ENCODE measurements at places on chromosomes 2 and 18.
A peak's percentile ranks its signal among the peaks of the same experiment; 100 is the strongest.

DNA sequence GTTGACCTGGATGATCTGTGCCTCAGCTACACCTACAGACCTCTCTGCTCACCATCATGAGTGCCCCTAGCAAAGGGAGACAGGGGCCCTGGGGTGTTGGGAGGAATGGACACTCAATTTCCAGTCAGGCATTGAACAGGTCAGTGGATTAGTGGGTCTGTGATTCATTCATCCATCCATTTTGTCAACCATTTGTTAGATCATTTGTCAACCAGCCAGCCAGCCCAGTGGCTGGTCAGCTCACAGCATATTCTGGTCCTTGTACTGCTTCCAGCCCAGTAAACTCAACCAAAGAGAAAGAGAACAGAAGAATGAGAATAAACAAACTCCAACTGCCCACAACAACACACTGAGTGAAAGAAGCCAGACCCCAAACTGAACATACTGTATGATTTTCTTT is 4.6 kb upstream of the KLF11 start:
- no peak for DNase-seq

DNA sequence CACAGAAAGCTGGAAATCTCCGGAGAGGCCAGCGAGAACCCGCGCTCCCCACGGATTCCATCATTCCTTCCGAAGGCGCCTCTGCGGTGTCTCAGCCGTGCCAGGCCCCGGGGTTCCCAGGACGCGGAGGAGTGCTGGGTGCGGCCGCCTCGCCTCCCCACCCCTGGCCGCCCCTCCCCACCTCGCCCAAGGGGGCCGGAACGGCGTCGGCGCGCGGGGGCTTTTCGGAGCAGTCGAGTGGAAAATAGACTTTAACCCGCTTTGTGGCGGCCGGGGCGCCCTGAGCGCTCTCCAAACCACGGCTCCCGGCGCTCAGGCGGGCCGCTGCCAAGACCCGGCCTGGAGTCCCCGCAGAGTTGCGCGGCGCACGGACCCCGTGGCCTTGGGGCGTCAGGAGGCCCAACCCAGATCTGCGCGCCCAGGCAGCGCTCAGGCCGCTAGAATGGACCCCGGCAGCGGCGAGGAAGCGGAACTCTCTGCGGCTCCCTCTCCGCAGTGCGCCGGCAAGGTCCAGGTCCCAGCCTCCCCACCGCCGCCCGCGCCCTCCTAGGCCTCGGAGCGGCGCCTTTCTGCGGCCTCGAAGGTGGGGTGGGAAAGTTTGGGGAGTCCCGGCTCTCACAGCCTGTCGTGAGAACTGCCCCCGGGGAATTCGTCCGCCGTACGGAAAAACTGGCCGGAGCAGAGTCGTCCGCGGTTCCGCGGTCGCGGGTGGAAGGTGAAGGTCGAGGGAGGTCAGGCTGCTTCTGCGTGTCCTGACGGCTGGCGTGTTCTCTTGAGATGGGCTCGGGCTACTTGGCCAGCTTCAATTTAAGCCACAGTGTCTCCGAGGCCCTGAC is 1.2 kb upstream of the EMX1 start:
- DNase-seq: no peak

GRCh38 chr18:61340148-61340547 is 6.9 kb downstream of the CDH20 start:
- DNase-seq: no peak

- no peak for DNase-seq
Measured at GRCh38 chr2:13666582-13667414, 950.1 kb downstream of the TRIB2 start.

DNA sequence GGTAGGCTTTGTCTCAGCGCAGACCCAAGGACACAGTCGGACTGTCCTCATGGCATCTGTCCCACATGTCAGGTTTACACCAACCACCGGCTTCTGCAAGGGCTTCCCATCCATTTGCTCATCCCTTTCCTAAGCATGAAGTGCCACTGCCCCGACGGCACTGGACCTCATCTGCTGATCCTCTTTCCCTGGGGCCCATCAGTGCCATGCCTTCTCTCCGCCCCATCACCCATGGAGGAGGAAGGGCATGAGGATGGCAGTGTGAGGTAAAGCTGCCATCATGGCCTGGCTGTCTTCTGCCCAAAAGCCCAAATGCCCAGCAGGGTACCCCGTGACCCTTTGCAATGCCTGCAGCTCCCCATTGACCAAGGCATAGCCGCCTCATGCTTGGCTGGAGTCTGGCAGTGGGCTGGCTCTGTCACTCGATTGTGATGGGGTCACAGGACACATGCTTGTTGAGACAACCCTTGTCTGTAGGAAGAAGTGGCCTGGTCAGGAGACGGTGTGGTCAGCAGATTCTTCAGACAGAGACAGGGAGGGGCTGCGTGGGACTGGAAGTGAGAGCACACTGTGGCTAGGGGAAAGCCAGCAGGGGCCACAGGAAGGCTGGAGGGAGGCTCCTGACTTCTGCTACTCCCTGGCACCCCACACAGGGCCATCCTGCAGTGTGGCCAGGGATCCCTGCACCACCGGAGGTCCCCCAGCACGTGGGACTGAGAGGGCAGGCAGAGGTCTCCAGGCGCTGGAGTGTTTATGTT is 493.7 kb upstream of the HS6ST1 start:
- no peak for DNase-seq

DNA sequence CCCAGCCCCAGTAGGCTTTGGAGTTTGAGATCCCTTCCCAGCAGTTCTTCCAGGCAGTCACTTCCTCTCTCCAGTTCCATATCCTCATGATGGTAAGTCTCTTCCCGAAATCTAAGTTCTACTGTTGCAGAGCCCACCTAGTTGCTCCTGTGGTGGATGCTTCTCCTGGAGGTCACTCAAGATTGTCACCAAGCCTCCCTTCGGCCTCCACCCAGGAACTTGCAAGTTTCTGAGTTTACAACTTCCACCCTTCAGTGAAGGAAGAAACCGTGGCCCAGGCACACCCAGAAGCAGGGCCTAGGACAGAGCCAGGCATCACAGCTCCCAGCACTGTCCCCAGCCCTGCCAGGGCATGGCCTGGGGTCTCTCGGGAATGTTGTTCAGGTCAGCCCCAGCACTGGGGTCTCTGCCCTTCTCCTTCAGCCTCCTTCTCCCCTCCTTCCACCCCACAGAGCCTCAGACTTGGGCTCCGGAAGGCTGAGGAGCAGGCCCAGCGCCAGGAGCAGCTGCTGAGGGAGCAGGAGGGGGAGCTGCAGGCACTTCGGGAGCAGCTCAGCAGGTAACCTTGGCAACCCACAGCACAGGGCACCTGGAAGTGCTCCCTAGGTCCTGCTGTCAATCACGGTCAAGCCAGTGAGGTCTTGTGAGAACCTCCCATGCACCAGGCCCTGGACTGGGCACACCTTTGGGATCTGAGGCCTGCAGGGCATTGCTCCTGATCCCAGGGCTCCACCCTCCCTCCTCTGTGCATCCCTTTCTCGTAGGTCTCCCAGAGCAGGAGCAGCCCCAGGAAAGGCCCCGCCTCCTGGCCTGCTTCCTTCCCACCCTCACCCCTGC is 7.1 kb downstream of the RUFY4 start:
- DNase-seq: no peak

DNA sequence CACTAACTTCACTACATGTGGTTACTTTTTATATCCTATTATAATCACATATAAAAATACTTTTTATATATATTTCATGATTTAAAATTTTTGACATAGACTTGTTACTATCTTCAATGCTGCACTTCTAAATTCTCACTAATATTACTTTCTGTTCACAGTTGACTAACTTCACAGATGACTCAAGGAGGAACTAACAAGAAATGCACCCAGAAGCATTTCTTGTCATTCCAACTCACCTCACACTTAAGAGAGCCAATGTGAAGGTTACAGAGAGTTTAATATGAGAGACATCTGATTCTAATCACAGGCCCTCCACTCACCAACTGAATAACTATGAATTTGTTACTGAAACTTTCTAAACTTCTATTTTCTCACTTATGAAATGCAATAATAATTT is 399.8 kb upstream of the SLC8A1 start:
- DNase-seq: no peak

- no peak for DNase-seq
Measured at GRCh38 chr2:45470531-45470930, 140.5 kb downstream of the SRBD1 start.

- DNase-seq: no peak
Measured at GRCh38 chr18:59707306-59707705, 10.1 kb upstream of the CCBE1 start.

GRCh38 chr2:156625360-156626170 is 189.4 kb downstream of the GPD2 start:
- no peak for DNase-seq

GRCh38 chr2:128607440-128607839 is 288.8 kb upstream of the HS6ST1 start:
- DNase-seq: no peak

- DNase-seq: no peak
Measured at GRCh38 chr2:60839126-60839813, 42.1 kb upstream of the REL start.

DNA sequence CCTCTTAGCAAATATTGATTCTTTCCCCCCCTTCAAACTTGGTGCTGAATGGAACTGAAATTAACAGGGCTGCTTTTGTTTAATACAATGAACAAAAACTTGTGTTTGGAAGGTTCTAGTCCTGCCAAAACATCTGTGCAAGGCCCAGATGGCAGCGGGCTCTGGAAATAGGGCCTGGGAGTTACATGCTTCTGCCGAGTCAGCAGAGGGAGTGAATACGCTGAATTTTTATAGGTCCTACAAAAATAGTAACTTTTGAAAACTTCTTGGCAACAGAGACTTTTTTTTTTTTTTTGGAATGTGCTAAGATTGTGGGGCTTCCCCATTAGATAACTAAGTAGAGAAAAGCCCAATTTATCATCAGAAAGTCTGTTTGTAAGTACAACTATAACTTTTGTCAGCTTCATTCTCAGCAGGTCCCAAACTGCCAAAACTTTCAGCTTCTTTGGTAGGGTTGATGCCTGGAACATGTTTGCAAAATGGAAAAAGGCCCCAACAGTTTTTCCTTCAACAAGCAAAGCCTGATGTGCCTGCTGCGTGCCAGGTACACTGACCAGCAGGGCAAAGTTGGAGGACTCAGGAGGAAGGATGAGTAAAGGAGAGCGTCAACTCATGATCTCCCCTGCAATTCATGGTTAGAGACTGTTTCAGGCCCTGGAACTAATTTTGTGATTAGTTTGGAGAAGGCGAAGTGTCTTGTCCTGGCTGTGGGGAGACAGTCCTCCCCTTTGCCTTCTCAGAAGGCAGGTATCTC is 45.1 kb upstream of the HDAC4 start:
- no peak for DNase-seq

- DNase-seq: no peak
Measured at GRCh38 chr2:144464730-144465129, 55.2 kb downstream of the ZEB2 start.

DNA sequence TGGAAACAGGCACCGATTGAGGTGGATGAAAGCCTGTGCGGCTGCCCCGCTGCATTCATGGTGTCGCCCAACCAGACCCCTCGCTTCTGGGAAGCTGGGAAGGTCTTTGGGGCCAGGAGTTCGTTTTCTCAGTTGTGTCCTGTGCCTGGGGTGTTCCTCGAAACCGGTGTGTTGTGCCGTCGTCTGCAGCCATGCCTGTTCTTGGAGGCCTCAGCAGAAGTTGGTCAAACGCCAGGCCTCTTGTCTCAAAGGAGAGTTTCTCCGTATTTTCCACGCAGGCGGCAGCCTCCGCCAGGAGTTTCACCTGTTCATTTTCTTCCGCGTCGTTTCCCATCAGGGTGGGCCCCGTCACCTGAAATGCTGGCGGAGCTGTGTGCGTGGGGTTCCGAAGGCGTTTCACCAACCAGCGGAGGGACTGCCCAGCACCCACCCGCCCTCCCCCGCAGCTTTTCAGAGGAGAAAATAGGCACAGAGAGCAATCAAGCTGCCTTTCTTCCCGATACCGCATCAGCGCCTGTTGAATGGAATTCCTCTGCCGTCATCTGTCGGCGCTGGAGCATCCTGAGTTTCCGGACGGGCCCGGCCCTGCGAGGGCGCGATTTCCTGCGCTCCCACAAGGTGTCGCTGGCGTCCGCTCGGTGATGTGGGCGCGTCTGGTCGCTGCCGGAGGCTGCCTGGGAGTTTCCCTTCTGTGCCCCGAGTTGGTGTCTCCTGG is 17.0 kb upstream of the NFATC1 start:
- DNase-seq: peak; percentile 77

DNA sequence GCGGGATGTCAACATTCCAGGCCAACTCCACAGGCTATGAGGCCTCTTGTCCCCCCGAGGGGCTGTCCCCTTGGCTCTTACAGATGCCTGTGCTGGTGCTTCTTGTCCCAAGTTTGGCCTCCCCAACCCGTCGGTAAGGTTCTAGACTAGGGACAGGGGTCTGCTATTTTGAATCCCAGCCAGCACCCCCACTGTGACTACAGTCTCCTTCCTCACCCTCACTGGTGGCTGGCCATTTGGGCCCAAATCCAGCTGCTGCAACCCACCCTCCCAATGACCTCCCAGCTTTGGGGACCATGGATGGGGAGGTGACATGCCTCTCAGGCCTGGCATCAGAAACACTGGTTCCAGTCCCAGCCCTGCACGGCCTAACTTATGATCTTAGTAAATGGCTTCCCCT is 18.7 kb downstream of the CFAP65 start:
- DNase-seq: no peak

- DNase-seq: no peak
Measured at GRCh38 chr2:161388146-161388779, 27.8 kb upstream of the TBR1 start.

- no peak for DNase-seq
Measured at GRCh38 chr2:3409627-3410170, 30.2 kb downstream of the TRAPPC12 start.

DNA sequence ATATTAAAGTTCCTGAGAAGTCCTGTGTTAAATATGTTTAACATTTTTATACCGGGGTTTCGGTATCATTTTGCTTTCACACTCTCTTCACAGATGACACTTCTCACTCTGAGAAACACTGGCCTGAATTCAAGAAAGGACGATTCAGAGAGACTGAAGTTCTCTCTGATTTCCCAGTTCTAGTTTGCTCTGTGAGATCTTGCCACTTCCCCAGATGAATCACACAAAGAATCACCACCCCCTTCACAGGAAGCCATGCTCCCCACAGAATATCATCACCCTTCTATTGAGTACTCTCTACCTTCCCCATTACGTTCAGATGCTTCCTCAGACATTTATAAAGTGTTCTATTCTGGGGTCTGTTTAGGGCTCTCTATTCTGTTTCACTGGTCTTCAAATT is 16.1 kb upstream of the CD207 start:
- no peak for DNase-seq

GRCh38 chr18:57116598-57117132 is 30.2 kb upstream of the BOD1L2 start:
- DNase-seq: no peak

DNA sequence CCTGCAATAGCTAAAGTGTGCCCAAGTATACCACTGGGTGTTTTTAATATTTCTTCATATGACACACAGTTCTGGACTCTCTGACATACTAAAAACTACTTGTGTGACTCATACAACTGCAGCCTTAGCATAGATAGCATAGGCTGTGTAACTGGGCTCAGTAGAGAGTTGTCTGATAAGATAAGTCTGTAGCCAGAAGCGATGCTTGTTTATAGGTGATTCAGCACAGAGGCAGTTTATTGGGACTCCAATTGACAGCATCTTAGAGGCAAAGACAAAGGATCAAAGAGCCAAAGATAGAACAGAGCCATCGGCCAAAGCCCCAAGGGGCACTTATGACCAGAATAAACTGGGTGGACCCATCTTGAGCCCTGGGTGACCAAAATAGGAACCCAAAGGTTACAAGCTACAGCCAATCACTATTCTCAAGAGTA is 42.3 kb downstream of the AAK1 start:
- no peak for DNase-seq

- DNase-seq: no peak
Measured at GRCh38 chr2:137928547-137929518, 35.4 kb upstream of the HNMT start.
